ENCODE measurements at places on chromosomes 3 and 15. TPM values are rescaled to one million over a fixed set of nuclear protein-coding genes. Genes with fewer than 3 reads are reported as not detected.

P2RY1 gene
- 13.5 TPM for total RNA-seq

GRAMD1C gene
- total RNA-seq = 70.9 TPM

CKMT1B gene
- 44.9 TPM for total RNA-seq

TRH gene
- not detected for total RNA-seq

AZI2 gene
- total RNA-seq = 52.7 TPM

SPINK8 gene
- total RNA-seq = not detected

SUSD5 gene
- total RNA-seq = 1.6 TPM

GRCh38 chr3:57815036-57815435, 58.9 kb downstream of the SLMAP start:
- DNase-seq = no peak

DNA sequence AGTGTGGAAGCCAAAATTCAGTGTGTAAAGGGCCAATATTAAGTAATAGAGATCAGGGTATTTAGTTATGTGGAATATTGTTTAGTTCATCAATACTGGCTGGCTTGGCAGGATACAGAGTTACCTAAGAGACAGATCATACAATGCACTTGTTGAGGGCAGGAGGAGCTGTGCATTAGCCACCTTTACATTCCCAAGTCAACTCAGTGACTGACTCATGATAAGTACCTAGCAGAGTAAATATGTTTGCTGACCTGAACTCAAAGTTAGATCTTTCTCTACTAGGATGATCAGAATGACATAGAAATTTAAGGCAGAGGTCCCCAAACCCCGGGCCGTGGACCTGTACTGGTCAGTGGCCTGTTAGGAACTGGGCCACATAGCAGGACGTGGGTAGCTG, 3.5 kb upstream of the ABHD17C start:
- no peak for DNase-seq

- no peak for DNase-seq
These were observed 51.9 kb upstream of the MUC13 start for GRCh38 chr3:124986192-124987143.

DNA sequence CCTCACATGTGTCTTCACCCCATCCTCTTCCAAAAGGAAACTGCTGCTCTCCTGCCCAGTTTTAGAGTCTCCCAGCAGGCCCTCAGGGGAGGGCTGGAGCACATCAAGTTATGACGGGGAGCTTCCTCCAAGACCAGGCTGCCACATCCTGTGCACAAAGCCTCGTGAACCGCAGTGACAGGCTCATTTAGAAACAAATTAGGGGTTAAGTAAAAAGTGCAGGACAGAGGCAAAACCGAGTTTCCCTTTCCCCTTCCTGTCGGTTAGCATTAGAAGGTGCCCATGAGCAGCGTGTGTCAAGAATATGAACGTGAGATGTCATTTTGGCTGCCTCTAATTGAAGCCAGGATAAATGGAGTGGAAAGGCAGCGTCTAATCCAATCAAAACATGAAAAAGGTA, 199.7 kb downstream of the ARRDC4 start:
- DNase-seq = no peak

- DNase-seq = no peak
These were observed 1520.6 kb upstream of the CADM2 start for GRCh38 chr3:83438188-83438587.

DNA sequence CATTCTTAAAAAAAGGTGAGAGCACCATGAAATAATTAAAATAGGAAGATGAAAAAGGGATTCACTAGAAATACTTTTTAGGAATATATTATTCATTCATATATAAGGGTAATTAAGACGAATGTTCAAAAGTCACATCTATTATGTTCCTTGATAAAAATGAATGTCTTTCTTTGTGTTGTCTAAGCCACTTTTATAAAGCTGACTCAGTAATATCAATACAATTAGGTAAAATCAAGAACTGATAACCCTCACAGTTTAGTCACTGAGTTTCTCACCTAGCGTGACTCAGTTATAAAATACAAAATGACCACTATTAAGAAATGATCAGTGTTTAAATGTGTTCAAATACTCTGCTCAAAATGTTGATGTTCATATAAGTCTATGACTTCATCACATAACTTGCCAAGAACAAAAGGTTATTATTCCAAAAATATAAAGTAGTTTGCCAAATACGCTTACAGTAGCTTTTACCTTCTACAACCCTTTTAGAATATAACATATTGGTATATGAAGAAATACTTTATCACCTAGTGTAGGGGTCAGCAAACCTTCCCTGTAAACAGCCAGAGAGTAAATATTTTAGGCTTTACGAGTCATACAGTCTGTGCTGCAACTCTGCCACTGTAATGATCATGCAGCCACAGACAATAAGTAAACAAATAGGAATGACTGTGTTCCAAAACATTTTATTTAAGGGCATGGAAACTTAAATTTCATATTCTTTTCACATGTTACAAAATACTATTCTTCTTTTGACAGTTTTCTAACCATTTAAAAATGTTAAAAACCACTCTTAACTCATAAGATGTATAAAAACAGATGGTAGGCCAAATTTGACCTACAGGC, 369.8 kb downstream of the TBC1D5 start:
- no peak for DNase-seq

DNA sequence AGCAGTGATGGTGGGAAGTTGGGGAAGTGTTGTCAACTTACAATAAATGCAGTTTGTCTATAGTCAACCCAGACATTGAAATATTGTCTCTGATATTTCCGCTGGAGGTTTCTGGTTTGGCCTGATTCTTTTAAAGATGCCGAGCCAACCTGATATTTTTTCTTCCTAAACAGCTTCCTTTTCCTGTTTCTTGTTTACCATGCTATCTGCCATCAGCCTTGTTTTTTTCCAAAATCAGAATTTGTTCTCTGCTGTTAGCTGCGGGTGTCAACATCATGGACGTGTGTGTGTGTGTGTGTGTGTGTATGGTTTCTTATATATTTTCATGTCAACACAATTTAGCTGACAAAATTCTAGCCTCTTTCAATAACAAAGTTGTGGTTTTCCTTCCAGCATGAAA, 41.2 kb upstream of the XCR1 start:
- no peak for DNase-seq

DNA sequence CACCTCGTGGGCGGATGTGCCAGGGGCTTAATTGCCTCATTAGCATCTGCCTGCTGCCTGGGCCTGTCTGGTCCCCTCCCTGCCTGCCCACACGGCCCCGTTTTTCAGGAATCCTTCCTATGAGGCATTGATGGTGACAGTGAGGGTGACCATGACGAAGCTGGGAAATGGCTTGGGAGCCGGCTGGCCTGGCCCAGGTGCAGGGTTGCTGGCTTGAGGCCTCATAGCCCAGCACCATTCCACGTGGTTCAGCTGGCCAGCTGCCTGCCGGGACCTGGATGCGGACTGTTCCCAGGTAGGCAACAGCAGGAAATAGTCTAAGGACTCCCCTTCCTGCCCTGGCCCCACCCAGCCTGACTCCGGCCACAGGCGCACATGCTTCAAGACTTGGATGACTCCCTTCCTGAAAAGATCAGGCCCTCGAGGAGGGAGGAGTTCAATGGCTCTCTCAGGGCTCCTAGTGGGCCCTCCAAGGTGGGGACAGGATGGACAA, 8.9 kb upstream of the DUSP7 start:
- no peak for DNase-seq

- DNase-seq = no peak
These were observed 102.7 kb upstream of the CHD2 start for GRCh38 chr15:92797168-92798052.

- DNase-seq = no peak
These were observed 481 bp downstream of the ADAMTS17 start for GRCh38 chr15:100341239-100341749.

DNA sequence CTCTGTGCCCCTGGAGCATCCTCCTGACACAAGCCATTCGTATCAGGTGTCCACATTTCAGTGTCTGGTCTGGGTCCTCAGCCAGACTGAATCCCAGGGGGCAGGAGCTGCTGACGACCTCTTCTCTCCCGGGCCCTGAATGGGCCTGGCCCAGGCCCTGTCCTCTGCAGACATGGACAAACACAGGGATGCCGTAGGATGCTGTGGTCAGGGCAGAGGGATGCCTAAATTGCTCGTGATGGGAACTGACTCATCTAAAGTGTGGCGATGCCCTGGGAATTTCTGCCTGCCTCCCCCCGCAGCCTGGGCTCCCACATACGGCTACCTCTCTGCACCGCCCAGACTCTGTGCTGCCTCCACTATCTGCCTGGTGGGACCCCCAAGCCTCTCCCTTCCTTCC, 58.5 kb upstream of the CTSH start:
- DNase-seq = no peak

DNA sequence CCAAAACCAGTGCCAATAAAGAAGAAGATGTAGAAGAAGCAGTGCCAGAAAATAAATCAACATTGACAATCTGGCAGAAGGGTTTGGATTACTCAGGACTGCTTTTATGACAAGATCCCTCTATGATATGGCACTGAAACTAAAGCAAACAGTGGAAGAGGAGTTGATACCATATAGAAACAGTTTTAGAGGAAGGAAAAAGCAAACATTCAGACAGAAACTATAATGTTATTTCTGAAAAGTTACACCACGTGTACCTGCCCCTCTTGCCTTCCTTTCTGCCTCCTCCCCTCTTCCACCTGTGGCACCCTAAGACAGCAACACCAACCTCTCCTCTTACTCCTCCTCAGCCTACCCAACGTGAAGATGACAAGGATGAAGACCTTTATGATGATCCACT, 63.0 kb downstream of the SFMBT1 start:
- DNase-seq = no peak

- no peak for DNase-seq
These were observed 92.6 kb upstream of the CHL1 start for GRCh38 chr3:103991-104390.

DNA sequence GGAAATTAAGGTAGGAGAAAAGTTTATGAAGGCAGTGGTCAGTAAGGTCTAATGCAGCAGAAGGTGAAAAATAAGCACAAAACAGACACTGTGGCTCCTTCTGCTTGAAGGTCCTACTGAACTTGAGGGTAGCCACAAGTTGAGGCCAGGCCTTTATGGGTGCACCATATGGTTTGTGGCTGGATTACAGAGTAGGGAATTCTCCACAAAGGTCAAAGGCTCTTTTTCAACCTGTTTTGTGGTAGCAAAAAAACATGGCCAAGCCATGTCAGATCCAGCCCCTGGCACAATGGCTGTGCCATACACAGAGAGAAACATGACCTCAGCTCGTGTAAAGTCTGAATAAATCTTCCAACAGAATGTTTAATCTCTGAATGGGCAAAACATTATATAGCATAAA, 214.0 kb downstream of the SATB1 start:
- DNase-seq = no peak

- no peak for DNase-seq
These were observed 1006.7 kb downstream of the ROBO2 start for GRCh38 chr3:78046566-78046965.

DNA sequence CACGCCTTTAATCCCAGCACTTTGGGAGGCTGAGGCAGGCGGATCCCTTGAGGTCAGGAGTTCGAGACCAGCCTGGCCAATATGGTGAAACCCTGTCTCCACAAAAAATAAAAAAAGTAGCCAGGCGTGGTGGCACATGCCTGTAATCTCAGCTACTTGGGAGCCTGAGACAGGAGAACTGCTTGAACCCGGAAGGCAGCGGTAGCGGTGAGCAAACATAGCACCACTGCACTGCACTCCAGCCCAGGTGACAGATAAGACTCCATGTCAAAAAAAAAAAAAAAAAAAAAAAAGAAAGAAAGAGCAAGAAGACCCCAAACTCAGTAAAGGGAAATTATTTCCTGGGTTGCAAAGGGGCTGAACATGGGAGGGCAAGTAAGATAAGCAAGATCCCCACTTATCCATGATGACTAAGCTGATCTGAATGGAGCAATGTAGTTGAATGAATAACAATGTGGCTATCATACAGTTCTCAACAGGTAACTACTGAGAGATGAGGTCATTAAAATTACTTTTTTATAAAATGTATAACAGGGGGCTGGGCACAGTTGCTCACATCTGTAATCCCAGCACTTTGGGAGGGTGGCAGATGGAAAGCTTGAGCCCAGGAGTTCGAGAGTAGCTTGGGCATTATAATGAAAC, 46.0 kb downstream of the RBM15B start:
- DNase-seq = no peak

- no peak for DNase-seq
These were observed 771.1 kb upstream of the GRM7 start for GRCh38 chr3:6089780-6090179.

GRCh38 chr3:79125313-79125984, 642.3 kb downstream of the ROBO1 start:
- no peak for DNase-seq

GRCh38 chr15:73355612-73356265, 13.0 kb downstream of the HCN4 start:
- no peak for DNase-seq

GRCh38 chr15:40286061-40286532, 3.2 kb upstream of the ANKRD63 start:
- DNase-seq = no peak

Measured in suprapubic skin (tissue), 4 donors.